ENCODE measurements at places on chromosomes 6 and 20. TPM values are rescaled to one million over a fixed set of nuclear protein-coding genes. Genes with fewer than 3 reads are reported as not detected.

The BACH2 gene
- 1.3 TPM for total RNA-seq

The LY6G5B gene
- 3.2 TPM for total RNA-seq

The KHDC3L gene
- total RNA-seq, result not detected

The RAD21L1 gene
- not detected for total RNA-seq
